ENCODE measurements at places on chromosomes 3 and 15.
A peak's percentile ranks its signal among the peaks of the same experiment; 100 is the strongest.

GRCh38 chr3:186073641-186074040 lies 35.2 kb downstream of the ETV5 start:
- no peak for DNase-seq

GRCh38 chr3:60281970-60282369 lies 969.3 kb downstream of the FHIT start:
- no peak for DNase-seq

DNA sequence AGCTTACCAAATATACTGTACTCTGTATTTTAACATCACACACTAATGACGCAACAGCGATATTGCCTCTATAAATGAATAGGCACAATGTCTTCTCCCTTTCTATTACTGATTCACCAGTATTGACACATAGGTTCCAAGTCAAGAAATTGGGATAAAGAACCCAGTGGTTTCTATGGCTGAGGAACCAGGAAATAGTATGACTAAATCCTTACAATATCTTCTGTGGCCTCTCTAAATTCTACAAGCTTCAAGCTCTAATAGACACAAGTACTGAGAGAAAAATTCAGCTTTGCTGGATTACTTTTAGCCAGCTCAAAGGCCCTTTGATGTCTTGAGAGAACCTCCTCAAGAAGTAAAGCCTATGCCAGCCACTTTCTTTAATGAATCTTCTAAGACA lies 162.5 kb downstream of the DPH6 start:
- DNase-seq = no peak

DNA sequence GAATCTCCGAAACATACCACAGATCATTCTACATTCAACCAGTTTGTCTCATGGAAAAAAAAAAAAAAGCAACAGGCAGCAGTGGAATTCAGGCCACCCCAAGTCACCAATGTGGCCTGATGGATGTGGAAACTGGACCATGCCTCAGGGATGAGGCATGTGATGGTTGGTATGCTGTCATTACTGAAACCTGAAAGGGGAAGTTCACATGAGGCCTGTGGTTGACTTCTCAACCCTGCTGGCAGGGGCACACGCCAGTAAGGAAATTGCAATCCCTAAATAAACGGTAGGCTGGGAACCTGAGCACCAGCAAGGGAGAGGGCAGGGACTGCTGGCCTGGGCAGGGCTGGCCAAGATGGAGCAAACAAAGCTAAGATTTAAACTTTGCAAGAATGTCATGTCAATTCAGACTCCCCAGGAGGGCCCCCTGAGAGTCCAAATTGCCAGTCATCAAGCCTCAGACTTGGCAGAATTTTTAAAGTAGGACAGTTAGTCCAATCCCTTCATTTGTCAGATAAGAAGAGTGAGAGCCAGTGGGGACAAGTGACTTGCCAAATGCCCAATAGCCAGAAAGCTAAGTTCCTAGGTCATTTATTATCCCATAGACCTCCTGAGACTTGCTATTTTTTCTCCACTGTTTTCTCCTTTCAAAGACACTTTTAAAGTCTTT lies 310.4 kb downstream of the ERC2 start:
- no peak for DNase-seq

GRCh38 chr3:46705022-46705530 lies 3.9 kb downstream of the TMIE start:
- peak; percentile 40 for DNase-seq

- no peak for DNase-seq
Observed at GRCh38 chr15:84772031-84772430, 23.6 kb downstream of the ZNF592 start.

- no peak for DNase-seq
Observed at GRCh38 chr3:58375254-58375653, 42.6 kb downstream of the PXK start.

DNA sequence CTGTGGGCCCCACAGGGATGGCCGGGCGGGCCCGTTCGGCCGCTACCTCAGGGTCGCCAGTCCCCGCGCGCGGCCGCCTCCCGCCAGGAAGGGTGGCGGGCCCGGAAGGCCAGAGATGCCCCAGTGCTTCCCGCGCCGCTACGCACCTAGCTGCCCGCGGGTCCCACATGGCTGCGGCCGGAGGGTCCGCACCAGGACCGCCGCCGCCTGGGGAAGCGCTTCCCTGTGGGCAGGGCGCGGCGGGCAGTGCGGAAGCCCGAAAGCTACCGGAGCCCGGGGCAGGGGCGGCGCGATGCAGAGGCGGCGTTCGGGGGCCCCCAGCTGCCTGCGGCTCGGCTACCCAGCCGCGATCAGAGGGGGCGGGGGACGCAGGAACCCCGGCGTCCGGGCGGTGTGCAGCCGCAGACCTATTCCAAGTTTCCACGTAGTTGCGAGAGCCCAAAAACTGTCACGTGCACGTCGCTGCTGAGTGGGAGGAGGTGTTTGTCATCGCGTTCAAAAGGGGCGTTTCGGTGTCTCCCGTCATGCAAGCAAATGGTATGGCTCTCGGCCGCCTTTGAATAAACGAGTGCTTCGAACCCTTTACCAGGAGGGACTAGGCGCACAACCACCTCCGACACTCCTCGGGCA lies at the start of gene TRANK1:
TSS of gene TRANK1 (minus strand) at position 414 of the 630 bp plus-strand sequence. CDS start at position 169, 245 bp downstream.
- peak; percentile 75 for DNase-seq

DNA sequence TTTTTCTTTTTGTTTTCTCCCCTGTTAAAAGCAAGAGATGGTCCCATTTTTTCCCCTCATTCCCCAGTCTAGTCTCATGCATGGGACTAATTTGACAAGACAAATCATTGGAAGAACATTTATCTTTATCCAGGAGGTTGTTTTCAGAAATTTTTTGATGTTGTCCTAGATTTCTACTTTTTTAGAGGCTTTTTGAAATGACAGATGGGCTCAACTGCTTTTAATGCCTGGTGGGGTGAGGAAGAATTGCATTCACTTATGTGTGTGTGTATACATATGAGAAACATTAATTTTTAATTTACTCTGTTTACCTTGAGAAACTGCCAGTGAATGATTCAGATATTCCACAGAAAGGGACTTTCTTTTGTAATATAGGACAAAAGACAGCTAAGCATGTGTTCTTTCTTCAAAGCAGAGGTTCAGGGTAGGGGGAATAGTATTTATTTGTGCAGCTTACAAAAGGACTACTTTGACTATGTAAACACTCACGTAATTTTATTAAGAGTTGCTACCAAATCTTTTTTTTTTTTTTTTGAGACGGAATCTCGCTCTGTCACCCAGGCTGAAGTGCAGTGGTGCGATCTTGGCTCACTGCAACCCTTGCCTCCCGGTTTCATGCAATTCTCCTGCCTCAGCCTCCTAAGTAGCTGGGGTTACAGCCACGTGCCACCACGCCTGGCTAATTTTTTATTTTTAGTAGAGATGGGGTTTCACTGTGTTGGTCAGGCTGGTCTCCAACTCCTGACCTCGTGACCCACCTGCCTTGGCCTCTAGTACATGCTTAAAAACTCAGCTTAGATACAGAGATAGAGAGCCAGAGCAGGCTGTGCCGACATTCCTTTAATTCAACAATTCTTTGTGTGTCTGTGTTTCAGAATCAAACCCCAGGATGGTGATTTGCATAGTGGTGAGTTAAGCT lies 130.1 kb upstream of the RARB start:
- DNase-seq = no peak

DNA sequence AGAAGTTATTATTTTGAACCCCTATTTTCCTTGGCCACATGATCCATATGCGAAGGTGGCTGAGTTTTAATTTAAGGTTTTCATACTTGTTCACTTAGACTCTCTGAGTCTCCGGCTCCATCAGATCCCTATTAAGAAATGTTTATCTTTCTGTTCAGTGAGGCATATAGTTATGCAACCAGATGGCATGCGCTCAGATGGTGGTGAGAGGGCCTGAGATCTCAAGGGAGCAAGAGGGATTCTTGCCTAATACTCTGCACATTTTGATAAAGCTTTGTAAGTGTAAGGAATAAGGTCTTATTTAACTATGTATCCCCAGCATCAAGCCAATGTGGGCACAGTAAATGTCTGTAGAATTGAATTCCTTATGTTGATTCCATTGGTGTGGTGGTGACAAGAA lies 78.9 kb upstream of the DPH6 start:
- no peak for DNase-seq

GRCh38 chr15:90231028-90232017 lies 2.4 kb downstream of the CIB1 start:
- peak; percentile 37 for DNase-seq

- DNase-seq = no peak
Observed at GRCh38 chr3:30511524-30512251, 94.7 kb upstream of the TGFBR2 start.

- no peak for DNase-seq
Observed at GRCh38 chr3:134136604-134137003, 106.9 kb upstream of the SLCO2A1 start.

GRCh38 chr15:38859574-38859973 lies 295.0 kb upstream of the RASGRP1 start:
- no peak for DNase-seq

DNA sequence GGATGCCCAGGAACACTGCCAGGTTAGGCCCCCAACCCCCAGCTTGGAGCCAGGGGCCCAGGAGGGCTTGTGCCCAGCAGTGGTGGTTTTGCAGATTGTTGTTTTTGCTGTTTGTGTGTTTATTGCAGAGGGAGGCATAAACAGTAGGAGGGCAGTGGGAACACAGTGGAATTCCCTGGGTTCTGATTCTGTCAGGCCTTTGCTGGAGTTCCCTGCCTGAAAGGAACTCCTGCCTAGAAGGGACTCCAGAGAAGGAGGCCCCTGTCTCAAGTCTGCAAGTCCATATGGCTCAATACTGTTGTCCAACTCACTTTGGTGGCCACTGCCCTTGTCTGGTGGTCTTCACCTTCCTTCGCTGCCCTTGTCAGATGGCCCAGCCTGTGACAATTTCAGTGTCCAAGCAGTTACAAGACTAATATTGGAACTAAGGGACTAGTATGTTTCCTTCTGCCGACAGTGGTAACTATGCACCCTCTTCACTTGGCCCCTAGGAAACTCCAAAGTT lies 47.4 kb upstream of the RAB6B start:
- no peak for DNase-seq

DNA sequence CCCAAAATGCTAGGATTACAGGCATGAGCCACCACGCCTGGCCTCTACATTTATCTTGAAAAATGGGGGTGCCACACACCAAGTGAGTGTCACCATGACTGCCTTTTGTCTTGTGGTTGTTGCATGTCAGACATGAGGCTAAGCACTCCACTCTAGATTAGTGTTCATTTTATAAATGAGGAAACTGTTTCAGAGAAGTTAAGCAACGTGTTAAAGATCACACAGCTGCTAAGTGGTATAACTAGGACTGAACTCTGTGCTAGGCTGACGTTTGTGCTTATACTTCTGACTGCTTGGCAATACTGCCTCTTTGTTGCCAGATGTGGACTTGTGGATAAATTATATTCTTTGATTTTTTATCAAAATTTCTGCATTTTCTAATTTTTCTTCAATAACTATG lies 50.8 kb upstream of the SMAD6 start:
- DNase-seq = no peak

- DNase-seq = no peak
Observed at GRCh38 chr3:170196833-170197232, 15.3 kb upstream of the PHC3 start.

DNA sequence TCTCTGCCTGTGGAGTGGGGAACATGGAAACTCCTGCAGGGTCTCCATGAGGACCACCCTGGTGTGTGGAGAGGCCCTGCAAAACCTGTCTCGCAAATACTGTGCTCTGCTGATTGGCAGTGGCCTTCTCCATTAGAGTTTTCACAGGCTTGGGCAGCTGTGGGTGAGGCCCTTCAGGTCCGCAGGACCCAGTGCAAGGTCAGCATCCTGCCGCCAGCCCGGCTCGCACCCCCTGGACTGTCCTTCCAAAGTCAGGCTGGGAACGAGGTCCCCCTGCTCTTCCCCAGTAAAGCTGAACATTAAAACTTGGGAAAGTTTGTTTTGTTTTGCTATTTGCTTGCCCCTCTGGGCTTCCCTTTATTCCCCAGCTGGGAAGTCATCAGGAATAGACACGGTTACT lies 85.0 kb upstream of the PLXNA1 start:
- no peak for DNase-seq

DNA sequence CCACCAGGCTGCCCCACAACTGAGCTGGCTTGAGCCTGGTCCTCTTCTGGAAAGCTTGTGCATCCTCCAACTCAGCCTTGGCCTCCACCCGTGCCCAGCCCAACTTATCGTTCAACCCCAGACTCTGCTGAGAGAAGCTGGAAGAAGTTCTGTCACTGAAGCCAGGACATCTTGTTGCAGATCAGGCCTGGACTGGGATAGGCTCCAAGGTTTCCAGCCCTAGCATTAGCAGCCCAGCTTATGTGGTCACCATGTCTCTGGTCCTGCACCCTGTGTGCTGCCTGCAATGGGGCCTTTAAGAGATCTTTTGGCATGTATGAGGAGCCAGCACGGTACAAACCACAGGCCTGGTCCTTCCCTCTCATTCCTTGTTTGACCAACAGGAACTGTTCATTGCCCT lies 15.2 kb upstream of the CAMP start:
- DNase-seq = no peak

- no peak for DNase-seq
Observed at GRCh38 chr15:66130496-66131034, 123.0 kb downstream of the MEGF11 start.

DNA sequence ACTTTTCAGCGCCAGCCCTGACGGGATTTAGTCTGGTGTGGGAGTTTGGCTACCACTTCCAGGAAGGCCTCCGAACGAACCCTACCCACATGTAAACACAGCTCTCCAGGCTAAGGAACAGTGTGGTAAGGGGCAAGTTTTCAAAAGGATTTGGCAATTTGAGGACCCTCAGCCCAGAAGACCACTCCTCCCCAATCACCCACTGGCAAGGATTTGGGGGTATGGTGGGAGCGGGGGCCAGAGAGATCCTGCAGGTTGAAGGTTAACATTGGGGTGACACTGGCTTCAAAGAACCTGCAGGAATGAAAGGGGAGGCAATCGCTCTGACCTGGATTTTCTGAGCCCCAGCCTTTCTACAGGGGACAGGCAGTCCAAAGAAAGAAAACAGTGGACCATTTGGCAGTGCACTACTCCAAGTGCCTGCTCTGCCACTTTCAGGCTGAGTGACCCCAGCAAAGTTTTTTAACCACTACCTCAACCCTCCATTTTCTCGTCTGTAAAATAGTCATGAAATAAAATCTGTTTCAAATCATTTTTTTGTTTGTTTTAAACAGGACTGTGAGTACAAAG lies 34.5 kb downstream of the ZIC4 start:
- no peak for DNase-seq

- no peak for DNase-seq
Observed at GRCh38 chr3:177831361-177831760, 634.1 kb upstream of the TBL1XR1 start.

GRCh38 chr3:150348500-150348899 lies 59.6 kb upstream of the TSC22D2 start:
- no peak for DNase-seq

DNA sequence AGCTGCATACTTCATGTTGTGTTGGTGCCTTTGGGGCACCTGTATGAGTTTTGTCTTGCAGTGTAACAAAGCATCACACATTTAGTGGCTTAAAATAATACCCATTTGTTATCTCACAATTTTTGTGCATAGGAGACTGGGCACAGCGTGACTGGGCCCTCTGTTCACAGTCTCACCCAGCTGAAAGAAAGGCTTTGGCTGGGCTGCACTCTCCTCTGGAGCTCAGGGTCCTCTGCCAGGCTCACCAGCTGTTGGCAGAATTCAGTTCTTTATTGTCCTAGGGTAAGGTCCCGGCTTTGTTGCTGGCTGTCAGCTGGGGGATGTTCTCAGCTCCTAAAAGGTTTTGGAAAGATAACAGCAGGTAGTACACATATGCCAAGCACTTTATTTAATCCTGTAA lies 263.3 kb downstream of the CLSTN2 start:
- DNase-seq = no peak

GRCh38 chr15:62060896-62061280 lies 641 bp upstream of the VPS13C start:
- no peak for DNase-seq

- DNase-seq = no peak
Observed at GRCh38 chr3:13167829-13168228, 94.6 kb upstream of the IQSEC1 start.

GRCh38 chr3:151169262-151169947 lies 33.6 kb downstream of the GPR171 start:
- no peak for DNase-seq

All from stimulated activated CD8-positive, alpha-beta memory T cell treated with anti-CD3 and anti-CD28 coated beads, Interleukin-15, amount 100 ng/mL, for 48 hours (primary cell).